ENCODE measurements at places on chromosomes 4 and X.

DNA sequence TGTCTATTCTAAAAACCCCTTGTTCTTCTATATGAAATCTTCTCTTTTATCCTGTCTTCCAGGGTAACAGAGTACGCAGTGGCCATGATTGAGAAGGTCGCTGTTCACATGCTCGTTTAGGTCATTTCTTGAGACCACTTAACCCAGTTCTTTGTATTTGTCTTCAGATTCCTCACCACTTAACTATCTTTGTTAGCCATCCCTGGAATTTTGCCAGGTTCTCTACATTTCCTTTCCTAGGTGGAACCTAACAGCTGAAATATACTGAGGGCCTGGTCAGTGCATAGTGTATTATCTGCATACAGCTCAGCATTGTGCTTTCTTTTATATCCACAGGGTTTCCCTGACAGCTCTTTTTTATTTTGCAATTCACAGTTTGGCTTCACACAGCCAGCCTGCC is 148.9 kb upstream of the GALNT7 start:
- DNase-seq: no peak

DNA sequence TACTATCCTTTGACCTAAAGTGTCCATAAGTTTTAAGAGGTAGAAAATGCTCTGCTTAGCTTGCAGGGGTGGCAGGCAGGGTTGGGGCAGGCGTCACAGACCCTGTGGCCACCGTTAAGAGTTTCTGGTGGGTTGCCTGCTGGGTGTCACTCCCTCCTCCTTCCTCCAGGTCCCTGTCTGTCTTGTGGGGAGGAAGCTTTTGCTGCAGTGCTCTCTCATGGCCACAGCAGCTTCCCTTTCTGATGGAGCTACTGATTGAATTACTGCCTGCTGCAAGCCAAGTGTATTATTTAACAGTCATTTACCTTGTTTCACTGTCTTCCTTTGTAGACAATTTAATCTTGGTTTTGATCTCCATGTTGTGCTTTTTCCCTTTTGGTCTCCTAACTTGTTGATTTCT is 384.6 kb downstream of the IDS start:
- DNase-seq: no peak

DNA sequence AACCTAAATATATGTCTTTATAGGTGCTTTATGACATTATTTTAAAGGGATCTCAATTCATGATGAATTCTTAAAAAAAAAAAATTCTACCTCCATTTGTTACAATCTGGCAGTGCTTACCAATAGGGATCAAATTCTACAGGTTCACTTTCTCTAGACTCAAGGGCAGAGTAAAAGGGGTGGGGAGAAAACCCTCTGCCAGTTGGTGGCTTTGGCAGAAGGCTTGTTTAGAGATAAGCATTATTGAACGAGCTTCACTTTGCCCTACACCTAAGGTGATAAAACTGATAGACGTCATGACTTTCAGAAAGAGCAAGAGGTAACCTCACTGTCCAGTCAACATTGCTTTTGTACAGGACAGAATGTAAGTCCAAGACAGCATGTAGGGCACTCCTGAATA is 53.6 kb downstream of the OSTC start:
- no peak for DNase-seq

- DNase-seq: no peak
Measured at GRCh38 chrX:9147726-9148125, 113.8 kb upstream of the FAM9B start.

- no peak for DNase-seq
Measured at GRCh38 chr4:140829825-140830224, 73.6 kb upstream of the TBC1D9 start.

GRCh38 chrX:88604433-88605221 is 142.4 kb upstream of the CPXCR1 start:
- no peak for DNase-seq

- no peak for DNase-seq
Measured at GRCh38 chr4:79851625-79852304, 221.3 kb downstream of the ANTXR2 start.

- no peak for DNase-seq
Measured at GRCh38 chr4:61200916-61201526, 895 bp downstream of the ADGRL3 start.

- no peak for DNase-seq
Measured at GRCh38 chr4:165360985-165361670, 17.7 kb upstream of the CPE start.

DNA sequence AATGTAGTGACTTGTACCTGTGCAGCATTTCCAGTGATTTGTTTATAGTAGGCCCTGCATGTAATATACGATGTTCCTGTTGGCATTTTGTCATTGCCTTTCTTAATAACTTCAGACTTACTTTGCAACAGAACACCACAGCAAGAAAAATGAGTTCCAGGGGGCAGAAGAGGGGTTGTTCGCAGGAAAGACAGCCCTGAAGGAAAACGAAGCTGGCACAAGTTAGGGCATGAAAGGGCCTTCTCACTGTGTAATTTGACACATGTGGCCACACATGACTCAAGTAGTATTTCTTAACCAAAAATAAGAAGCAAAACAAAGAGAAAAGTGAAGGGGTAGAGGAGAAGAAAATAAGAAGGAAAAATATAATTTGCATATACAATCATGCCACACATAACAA is 265.8 kb upstream of the SMIM31 start:
- no peak for DNase-seq

GRCh38 chr4:30208731-30209435 is 511.3 kb upstream of the PCDH7 start:
- no peak for DNase-seq

- no peak for DNase-seq
Measured at GRCh38 chr4:138890891-138891570, 124.5 kb upstream of the NOCT start.

GRCh38 chr4:15027921-15028435 is 25.7 kb downstream of the CPEB2 start:
- no peak for DNase-seq

DNA sequence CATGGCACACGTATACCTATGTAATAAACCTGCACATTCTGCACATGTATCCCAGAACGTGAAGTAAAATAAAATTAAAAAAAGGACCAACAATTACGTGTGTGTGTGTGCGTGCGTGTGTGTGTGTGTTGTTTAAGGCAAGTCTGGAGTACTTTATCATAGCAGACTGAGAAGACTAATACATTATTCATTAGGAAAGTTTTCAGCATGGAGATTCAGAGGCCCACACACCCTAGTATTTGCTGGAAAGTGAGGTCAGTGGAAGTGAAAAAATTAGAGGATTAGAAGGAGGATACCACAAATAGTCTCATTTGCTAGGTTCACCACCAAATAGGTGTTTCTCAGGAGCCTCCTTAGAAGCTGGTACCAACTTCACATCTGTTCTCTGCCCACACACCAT is 457.1 kb upstream of the CPEB2 start:
- DNase-seq: no peak

GRCh38 chr4:137532869-137533236 is 559 bp upstream of the PCDH18 start:
- DNase-seq: no peak

- DNase-seq: no peak
Measured at GRCh38 chrX:153576961-153577360, 22.0 kb downstream of the CCNQ start.

- no peak for DNase-seq
Measured at GRCh38 chr4:109472343-109472761, 38.7 kb downstream of the SEC24B start.

- no peak for DNase-seq
Measured at GRCh38 chr4:67346654-67347053, 198.6 kb downstream of the CENPC start.

GRCh38 chr4:158912806-158913205 is 144.0 kb downstream of the FNIP2 start:
- DNase-seq: no peak

GRCh38 chrX:110532581-110532931 is 173.9 kb downstream of the RTL9 start:
- no peak for DNase-seq

GRCh38 chr4:82519776-82520175 is 42.0 kb downstream of the TMEM150C start:
- DNase-seq: no peak

- no peak for DNase-seq
Measured at GRCh38 chr4:171785388-171785787, 27.8 kb upstream of the GALNTL6 start.

DNA sequence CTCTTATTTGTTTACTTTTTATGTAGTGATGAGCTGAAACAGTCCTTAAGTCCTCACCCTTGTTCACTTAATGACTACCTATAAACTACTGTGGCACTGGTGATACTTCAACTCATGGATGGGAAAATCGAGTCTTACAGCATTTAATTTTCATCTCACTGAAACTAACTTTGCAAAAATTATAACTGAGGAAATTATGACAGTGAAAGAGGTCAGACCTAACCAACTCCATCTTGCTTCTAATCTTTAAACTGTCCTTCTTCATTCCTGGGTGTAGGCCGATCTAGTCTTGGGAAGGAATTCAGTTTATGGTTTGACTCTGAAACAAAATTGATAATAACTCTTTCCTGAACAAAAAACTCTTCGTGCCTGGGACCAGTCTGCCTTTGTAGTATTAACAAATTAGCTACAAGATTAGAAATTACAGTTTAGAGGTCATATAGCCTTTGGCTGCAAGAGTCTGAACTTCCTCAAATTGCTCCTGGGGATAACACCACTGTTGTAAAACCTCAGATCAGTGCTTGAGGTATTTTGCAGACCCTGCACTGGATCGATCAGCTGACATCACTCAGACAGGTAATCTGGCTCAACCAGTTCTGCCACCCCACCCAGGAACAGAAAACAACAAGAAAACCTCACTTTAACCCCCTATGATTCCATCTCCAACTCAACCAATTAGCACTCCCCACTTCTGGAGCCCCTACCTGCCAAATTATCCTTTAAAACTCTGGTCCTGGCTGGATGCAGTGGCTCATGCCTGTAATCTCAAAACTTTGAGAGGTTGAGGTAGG is 995.7 kb upstream of the PRKX start:
- no peak for DNase-seq

DNA sequence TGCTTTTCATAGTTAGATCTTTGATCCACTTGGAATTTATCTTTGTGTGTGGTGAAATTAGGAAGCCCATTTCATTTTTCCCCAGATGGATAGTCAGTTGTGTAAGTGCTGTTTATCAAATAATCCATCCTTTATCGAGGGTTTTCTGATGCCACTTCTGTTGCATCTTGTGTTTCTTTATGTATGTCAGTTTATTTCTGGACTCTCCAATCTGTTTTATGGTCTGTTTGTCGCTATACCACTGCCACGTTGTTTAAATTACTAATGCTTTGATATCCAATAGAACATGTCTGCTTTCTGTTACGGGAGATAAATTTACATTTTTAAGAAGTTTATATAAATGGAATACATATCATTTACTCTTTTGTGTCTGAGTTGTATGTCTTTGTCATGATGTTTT is 21.0 kb downstream of the CD38 start:
- no peak for DNase-seq

DNA sequence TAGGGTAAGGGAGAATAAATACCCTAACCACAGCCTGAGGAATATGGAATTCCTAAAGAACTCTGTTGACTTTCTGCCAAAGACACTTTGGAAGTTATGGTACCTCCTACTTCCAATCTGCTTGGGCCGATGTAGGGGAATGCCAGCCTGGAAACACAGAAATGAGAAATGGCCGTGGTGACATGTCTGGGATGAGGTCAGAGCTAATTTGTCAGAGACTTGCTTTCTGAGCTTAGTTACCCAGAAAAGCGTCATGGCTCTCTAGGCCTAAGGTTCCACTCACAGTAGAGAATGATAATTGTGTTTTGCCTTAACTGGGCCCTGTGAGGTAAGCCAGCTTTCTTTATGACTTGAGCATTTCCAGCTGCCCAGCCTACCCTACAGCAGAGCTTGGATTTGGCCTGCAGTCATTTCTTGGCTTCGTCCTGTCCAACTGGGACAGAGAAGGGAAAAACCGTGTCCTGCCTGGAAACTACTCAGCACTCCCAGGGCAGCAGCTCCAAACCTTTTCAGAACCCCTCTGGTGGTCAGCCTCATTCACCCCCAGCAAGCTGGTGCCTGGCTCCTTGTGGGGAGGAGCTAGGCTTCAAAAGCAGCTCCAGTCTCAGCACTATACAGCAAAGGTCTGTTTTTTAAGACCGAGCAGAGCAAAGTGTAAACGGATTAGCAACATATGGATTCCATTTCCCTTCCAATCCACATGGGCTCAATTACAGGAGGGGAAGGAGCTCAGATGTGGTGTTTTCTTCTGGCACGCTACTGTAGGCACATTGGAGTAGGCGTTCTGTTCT is 92.3 kb downstream of the RLIM start:
- no peak for DNase-seq

DNA sequence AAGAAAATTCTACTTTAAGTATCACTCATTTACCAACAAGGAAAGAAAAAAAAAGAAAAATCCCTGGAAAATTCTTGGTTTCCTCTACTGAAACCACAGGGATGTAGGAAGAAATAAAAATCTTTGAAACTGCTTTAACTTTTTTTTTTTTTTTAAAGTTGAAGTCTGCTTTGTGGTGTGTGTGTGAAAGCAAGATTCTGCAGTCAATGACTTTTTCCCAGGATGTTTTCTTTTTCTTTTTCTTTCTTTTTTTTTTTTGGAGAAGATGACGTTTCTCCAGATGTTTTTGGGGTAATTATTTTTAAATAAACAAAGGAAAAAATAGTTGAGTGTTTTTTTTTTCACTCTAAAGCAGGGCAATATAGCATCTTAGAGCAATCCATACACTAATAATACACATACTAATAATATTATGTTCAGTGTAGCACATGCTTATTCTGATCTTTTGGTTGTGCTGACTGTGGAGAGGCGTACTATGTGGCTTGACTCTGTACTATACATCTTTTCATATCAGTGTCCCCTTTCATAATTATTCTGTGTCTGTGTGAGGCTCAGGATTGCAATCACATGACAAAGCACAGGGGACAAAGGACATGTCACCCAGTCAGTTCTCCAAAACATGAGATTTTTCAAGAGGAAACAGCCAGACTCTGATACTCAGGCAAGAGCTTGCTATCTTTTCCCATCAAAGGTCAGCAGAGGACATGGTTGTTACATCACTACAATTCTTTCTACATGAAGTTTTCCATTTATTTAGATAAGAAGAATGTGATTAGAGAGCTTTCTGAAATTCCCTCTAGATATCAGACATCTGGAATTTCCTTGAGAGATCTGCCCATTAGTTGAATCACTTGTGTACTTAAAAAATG is 111.0 kb downstream of the PDE5A start:
- DNase-seq: no peak

GRCh38 chrX:45154462-45154861 is 46.2 kb downstream of the DIPK2B start:
- no peak for DNase-seq

DNA sequence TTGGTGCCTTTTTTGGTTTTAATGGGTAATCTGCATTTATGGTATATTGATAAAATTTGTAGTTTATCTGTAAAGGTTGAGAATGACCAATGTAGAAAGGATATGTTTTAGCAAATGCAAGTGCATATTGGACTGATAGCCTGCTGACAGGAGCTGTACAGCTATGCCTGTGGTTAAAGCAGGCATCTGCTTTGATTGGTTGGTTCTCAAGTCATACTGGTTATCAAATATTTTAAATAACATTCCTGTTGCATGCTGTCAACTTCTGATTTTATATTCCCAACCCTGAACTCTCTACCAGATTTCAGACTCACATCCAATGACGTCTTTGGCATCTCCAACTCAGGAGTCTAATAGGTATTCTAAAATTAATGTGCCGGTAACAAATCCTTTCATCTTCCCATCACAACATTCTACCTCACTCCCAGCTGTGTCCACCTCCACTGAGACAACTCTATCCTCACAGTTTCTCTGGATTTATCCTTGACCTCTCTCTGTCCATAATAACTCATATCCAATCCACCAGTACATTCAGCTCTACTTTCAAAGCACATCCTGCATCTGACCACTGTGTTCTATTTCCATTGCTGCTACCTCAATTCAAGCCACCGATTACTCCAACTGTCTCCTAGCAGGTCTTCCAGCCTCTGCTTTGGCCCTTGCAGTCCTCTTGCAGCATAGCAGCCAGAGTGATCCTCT is 125.7 kb downstream of the CAMK2D start:
- no peak for DNase-seq
